ENCODE measurements at places on chromosomes 2 and 18. TPM values are rescaled to one million over a fixed set of nuclear protein-coding genes. Genes with fewer than 3 reads are reported as not detected.

CDK15 gene
- total RNA-seq, result 0.11 TPM

UGT1A10 gene
- total RNA-seq, result not detected

LRPPRC gene
- total RNA-seq, result 144 TPM

ALK gene
- 14.7 TPM for total RNA-seq

MAP3K19 gene
- total RNA-seq, result not detected

RNPEPL1 gene
- total RNA-seq, result 26.5 TPM

DNA sequence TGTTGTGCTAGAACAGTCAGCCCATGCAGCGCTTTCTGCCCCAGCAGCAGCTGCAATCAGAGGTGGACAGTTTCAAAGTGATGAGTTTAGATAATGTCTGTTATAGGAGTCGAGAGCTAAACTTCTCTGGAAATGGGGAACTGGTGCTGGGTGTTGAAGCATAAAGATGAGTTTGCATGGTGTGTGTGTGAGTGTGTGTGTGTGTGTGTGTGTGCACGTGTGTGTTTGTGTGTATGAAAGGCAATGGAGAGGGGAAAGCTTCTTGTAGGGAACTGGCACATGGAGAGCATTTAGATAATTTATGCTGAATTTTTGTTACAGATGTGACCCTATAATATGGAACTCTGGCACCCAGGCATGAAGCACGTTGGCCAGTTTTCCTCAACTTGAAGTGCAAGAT, 22.7 kb downstream of the ICOS start:
- DNase-seq, result no peak

DNA sequence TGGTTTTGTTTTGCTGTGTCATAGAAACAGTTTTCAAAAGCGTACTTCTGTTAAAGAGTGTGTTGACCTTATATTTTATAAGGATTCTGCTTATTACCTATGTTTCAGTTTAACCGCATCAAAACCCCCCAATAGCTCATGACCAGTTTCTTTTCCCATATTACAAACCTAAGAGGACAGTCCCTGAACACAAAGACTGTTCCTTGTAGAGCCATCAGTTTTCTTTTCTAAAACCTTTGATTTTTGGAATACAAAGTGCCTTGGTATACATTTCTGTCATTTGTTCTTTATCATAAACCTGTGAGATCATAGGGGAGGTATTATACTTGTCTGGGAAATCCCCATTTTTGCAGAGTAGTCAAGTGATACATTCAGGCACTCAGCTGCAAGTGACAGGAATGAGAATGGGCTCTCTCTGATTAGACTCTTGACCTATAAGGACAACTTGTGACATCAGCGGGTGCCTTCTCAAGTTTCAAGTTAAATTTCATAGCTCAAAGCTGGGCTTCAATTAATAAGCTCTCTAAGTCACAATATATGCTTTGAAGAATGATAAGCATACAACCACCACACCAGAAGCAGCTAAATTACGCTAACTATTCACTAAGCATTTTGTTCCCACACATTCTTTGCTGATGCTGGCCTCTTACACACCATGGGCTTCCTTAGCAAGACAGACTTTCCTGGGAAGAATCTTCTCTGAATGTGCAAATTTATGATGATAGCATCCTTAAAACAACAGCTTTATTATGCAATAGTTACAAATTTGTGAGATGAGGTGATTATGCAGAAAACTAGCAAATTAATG, 97.5 kb upstream of the CD302 start:
- DNase-seq, result no peak

GRCh38 chr18:10685484-10685883, 159.7 kb downstream of the NAPG start:
- DNase-seq, result no peak

GRCh38 chr18:3665204-3665603, 215.2 kb downstream of the TGIF1 start:
- no peak for DNase-seq

DNA sequence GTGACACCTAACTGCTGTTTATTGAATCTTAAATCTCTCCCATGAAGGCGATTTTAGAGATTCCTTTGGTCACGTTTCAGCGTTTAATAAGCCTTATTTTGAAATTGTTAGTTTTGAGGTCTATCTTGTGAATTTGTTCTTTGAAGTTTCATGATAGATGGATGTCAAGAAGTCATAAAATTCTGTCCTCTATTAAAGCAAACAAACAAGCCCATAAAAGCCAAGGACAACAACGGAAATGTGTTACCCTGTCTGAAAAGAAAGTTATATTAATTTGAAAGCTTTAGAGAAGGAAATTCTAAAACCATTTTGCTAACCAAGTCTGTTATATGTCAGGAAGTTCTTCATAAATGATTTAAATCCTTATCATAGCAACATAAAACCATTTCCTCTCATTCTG, 7.0 kb upstream of the CAVIN2 start:
- no peak for DNase-seq

GRCh38 chr2:222756362-222756831, 84.9 kb downstream of the MOGAT1 start:
- DNase-seq, result no peak

- DNase-seq, result peak; percentile 61
These were observed 68.2 kb downstream of the ZSWIM2 start for GRCh38 chr2:186780701-186781316.

DNA sequence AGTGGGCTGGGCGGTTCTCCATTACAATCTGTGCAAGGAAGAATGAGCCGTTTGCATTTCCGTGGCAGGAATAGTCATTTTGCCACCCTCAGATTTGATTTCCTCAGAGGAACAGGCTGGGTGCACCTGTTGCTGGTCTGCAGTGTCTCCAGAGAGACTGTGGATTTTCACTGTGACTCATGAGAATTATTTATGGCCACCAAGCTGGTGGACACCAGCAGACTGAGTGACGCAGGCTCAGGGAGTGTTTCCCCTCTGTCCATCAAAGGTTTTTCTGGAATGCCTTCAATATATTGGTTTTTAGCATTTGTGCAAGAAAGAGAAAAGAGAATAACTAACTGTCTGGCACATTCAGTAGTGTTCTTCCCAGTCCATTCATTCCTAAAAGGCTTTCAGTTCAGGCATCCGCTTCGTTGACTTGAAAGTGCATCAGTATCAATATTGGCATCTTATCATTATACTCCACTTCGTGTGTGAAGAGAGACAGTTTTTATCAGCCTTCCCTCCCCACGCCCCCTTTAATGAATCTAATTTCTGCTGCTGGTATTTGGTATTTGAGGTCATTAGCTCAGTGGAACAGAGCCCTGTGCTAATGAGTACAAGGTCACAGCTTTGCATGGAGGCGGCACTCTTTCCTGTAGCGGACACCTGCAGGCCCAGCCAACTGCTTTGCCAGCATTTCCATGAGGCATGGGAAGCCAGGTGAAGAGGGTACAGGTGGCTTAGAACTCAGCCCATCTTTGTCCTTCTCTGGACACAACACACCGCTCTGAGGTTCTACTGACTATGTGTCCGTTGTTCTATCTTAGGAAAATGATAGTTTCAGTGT, 39.9 kb downstream of the PRKCE start:
- no peak for DNase-seq

DNA sequence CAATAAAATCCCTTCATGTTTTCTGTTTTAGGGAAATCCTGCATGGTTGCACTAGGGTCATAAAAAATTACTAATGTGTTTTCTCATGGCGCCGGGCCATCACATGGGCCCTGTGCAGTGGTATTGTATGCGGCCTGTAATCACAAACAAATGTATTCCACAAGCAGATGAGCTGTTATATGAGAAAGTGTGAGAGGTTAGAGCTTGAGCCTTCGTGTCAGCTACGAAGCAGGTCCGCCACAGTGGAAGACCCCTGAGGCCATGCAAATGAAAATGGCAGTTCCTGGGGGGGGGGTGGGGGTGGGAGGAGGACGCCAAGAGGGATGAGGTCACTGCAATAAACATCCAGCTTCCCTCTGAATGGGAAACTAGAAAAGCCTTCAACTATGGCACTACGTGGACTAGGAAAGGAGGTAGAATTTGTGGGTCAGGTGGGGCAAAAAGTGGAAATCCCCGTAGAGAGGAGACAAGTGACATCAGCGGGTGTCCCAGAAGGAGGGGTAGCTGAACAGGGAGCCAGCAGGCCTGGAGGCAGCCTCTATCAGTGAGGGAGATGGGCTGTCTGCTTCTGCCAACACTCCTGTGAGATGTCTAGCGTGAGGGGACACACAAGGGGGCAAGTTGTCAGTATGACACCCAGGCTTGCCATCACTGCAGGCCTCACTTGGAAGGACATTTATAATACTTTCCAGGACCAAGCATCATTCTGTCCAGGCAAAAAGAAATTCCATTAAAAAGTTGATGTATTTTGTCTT, 130.3 kb upstream of the CTAGE1 start:
- no peak for DNase-seq

Measured in A673 (cell line).